PC-3 (cell line): ENCODE measurements at places on chromosomes 1 and 21.

DNA sequence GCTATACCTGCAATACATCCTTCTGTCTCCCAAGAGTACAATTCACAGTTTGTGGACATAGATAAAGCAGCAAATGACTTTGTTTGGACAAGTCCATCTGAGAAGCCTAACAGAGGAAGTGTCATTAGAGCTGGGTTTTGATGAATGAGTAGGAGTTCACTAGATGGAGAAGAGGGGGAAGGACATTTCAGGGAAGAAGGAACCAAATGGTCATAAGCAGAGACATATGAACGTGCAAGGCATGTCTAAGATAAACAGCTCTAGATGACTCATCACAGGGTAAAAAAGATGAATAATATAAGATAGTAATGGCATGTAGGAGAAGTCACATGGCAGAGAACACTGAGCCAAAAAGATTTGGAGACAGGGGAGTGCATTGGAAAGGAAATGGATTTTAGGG is 54.5 kb downstream of the HMGB4 start:
- no peak for DNase-seq

GRCh38 chr1:185739967-185740366 is 5.8 kb downstream of the HMCN1 start:
- DNase-seq, result no peak

GRCh38 chr1:70220517-70221237 is 503 bp upstream of the SRSF11 start:
- DNase-seq, result no peak

GRCh38 chr1:226475142-226475511 is 67.2 kb upstream of the PARP1 start:
- DNase-seq, result no peak

GRCh38 chr1:1960480-1961196 is 41.6 kb upstream of the TMEM52 start:
- no peak for DNase-seq
